Ovary (tissue), 10 donors: ENCODE measurements at places on chromosomes 12 and 14.

DNA sequence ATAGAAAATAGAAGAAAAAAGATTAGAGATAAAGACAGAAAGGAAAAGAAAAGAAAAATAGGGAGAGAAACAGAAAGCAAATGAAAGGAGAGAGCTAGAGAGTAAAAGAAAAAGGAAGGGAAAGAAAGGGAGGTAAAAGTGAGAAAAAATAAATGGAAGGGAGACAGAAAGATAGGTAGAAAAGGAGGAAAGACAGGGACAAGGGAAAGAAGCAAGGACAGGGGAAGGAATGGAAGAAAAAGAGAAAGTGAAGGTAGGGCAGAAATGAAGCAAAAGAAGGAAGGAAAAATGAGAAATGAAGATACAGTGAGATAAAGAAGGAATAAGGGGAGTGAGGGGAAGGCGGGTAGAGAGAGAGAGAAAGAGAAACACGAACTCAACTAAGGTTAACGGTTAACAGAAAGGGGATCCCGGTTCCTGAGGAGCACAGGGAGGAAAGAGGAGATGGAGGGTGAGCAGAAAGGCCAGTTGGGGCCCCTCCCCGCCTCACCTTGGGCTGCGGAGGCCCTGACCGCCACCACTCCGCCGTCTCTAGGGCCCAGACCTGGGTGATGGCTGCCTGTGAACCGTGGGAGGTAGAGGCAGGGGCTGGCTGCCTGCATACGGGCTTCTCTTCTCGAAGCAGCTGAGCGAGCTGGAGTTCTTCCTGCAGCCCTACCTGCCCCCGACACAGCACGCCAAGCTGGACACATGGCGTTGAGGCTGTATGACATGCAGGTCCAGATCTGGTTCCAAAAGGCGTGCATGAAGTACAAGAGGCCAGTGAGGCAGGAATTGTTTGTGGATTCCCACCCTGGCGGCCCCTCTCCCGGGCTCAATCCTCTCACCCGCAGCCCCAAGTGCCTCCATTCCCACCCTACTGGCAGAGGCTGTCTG is 59.5 kb downstream of the SMUG1 start:
- DNase-seq = no peak

- no peak for DNase-seq
Measured at GRCh38 chr12:30746190-30746589, 8.6 kb downstream of the CAPRIN2 start.

GRCh38 chr14:99380991-99381687 is 99.5 kb downstream of the SETD3 start:
- DNase-seq = no peak

- DNase-seq = no peak
Measured at GRCh38 chr12:79933043-79933442, 1.9 kb downstream of the PPP1R12A start.

GRCh38 chr12:75479963-75480461 is 543 bp upstream of the GLIPR1 start:
- no peak for DNase-seq

GRCh38 chr14:24775950-24776349 is 142.0 kb upstream of the GZMB start:
- DNase-seq = no peak

DNA sequence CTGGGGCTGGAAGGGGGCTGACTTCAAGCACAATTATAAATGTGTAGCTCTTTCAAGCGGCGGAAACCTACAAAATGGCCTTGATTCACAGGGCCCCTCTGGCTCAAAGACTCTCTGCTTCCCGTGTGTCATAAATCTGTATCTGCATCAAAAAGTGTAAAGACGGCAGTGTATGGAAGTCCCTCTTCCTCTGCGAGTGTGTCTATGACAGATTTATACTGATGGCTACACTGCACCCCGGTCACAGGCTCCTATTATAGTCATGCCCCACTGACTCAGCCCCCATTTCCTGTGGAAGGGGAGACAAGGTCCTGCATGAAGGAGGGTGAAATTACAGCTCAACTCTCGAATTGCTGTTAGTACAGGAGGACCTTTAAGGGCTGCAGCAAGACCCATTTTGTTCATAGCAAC is 68.6 kb downstream of the HMGA2 start:
- DNase-seq = no peak

DNA sequence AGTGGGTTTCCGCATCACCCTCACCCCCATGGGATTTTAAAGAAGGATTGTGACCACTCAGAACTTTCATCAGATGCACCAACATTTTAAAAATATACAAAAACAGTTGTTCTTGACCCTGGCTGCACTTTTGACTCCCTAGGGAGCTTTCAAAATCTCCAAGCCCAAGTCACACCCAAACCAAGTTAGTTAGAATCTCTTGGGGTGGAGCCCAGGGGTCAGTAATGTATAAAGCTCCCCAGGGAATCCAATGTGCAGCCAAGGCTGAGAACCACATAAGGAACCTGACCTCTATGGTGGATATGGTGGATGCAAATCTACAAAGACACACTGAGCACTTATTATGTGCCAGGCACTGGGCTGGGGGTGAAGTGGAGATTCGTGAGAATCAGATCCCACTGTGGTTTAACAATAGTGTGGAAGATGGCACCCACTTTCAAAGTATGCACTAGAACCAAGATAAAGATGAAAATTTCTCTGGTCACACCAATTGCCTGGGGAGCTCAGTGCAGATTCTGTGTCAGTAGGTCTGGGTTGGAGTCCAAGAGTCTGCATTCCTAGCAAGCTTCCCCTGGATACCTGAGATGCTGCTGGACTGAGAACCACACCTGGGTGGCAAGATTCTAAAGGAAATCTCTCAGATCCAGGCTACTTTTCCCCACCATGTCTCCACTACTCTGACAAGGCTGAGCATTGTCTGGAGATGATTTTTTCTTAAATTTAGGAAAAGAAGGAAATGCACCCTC is 18.9 kb upstream of the CMKLR1 start:
- no peak for DNase-seq
